ENCODE measurements at places on chromosomes 4 and X.

DNA sequence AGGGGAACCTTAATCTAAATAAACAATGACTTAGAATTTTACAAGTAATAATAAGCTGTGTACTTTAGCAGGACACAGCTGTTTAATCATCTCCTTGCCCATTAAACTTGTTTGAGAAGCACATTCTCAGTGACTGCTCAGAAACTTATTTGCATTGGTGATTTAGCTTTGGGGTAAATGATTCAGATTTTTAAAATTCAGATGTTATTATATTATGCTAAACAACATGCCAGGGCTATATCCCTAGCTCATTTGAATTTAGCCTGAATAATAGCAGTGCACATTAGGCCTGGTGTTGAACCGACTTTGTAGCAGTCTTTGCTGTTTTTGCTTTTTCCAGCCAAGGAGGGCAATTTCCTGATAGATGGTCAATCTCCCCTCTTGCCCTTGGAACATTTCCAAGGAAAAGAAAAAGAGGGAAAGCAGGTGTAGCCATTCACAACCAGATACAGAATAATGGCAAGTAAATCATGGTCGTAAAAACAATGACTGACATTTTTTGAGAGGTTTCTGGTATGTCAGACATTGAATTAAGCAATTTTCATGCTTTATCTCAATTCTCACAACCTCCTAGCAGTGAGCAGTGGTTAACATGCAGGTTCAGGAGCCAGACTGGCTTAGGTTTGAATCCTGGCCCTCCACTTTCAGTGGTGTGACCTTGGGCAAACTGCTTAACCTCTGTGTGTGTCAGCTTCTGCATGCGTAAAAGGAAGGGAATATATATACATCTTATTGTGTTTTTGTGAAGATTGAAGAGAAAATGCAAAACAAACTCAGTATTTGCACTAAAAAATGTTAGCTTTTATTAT is 16.8 kb downstream of the ARHGEF38 start:
- DNase-seq = no peak

DNA sequence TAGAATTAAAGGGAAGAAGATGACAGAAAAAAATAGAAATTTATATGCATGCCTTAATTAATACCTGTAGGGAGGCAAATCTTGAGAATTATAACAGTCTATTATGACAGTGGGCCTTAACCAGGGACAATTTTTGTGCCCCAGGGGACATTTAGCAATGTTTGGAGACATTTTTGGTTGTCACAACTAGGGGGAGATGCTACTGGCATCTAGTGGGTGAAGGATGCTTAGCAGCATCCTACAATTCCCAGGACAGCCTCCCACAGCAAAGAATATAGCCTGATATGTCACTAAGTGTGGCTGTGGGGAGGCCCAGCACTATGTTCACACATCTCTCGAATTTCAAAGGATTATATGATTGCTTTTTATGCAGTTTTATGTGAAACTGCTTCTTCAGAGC is 10.5 kb downstream of the GPR82 start:
- DNase-seq = no peak

GRCh38 chrX:21698272-21698671 is 40.1 kb upstream of the KLHL34 start:
- DNase-seq = no peak

DNA sequence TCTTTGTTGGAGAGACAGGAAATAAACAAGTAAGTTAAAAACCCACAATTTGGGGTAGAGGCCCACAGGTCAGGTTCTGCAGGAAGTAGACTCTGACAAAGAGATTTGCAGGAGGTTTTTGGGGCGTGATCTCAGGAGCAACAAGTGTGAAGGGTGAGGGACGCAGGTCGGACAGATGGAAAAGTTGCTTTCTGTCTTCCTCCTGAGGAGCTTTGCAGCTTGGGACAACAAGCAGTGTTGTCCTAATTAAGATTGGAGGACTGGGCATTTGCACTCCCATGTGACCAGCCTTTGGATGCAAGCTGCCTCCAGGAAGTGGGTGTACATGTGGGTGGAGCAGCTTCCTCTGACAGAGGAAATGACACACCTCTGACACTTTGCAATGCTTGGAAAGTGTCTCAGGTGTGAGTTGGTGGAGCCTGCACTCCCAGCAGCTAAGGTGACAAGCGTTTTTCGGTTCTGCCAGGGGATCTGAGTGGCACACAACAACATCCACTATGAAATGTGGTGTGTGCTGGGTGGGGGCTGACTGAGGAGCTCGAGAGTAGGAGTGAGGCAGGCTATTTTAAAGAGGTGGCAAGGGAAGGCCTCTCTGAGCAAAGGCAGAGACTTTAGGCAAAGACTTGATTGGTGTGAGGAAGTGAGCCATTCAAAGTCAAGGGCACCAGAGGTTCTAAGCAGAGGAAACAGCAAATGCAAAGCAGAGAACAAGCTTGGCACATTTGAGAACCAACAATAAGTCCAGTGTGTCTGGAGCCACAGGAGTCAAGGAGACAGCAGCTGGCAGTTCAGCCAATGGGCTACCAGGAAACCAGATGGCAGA is 339.8 kb upstream of the GATB start:
- no peak for DNase-seq

GRCh38 chr4:105350859-105351490 is 122.9 kb downstream of the PPA2 start:
- DNase-seq = no peak

- DNase-seq = no peak
Observed at GRCh38 chr4:52657618-52658501, 1.2 kb downstream of the USP46 start.

DNA sequence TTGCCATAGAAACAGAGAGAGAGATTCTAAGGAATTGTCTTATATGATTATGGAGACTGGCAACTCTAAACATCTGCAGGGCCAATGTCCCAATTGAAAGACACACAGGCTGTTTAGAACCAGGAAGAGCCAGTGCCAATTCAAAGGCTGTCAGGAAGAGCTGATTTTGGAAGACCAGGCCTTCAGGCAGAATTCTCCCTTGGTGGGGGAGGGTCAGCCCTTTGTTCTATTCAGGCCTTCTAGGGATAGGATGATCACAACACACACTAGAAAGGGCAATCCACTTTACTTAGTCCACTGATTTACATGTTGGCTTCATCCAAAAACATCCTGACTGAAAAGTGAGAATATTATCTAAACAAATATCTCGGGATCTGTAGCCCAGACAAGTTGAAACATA is 15.2 kb downstream of the C4orf46 start:
- no peak for DNase-seq

GRCh38 chr4:1600811-1601532 is 83.1 kb downstream of the FAM53A start:
- DNase-seq = no peak

DNA sequence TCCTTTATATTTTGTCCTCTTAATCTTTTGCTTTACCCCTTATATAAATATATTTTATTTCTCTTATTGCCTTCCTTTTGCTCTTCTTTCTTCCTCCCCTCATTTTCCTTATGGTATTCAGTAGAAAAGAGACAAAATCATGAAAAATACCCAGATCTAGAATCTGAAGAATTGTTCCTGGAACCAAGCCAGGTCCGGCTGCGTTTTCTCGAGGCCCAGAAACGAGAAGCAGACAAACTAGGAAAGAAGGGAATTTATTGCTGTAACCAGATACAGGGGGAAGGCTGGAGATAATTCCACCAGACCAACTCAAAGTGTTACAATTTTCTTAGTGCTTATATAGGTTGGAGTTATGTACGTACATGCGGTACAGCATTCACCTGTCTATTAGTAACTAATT is 328.7 kb downstream of the GABRG1 start:
- DNase-seq = no peak

DNA sequence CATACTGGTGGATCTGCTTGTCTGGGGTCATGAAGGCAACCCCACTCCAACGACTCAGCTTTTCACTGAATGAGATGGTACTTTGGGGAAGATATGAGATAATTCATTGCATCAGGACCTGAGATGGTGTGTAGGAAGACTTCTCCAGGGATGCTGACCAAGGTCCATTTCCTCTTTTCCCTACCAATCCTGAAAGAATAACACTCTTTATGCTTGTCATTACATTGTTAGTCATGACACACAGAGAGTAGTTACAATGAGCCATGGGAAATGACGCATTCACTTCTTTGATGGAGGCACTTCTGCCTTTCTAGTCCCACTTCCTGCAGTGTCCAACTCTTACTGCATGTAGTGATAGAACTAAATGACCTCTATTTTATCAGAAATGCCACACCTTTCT is 58.6 kb downstream of the AREG start:
- no peak for DNase-seq

GRCh38 chrX:47458528-47458927 is 24.5 kb downstream of the ZNF41 start:
- no peak for DNase-seq
